ENCODE measurements at places on chromosomes 13 and 19. TPM values are rescaled to one million over a fixed set of nuclear protein-coding genes. Genes with fewer than 3 reads are reported as not detected.

MCF2L gene
- 0.64 TPM for polyA plus RNA-seq

METTL21C gene
- not detected for polyA plus RNA-seq

PRR19 gene
- polyA plus RNA-seq, result 0.10 TPM

NXNL1 gene
- not detected for polyA plus RNA-seq

LPAR2 gene
- 48.5 TPM for polyA plus RNA-seq

Measured in CD4-positive, CD25-positive, alpha-beta regulatory T cell (primary cell).